T-helper 2 cell treated with Interferon-gamma antibody and Interleukin-4, amounts not matched to agents 100 ng/mL and 5 ng/mL, for 36 hours (primary cell): ENCODE measurements at places on chromosomes 2 and 18. TPM values are rescaled to one million over a fixed set of nuclear protein-coding genes. Genes with fewer than 3 reads are reported as not detected.

Gene TUBB8B
- not detected in 2 replicates for total RNA-seq

Gene SYT4
- not detected in 2 replicates for total RNA-seq

Gene NGEF
- total RNA-seq = not detected in 2 replicates

Gene UCN
- 1.5 and 2.0 TPM in 2 replicates for total RNA-seq

Gene RGPD3
- 0.20 and 0.30 TPM in 2 replicates for total RNA-seq

Gene FOXI3
- total RNA-seq = not detected in 2 replicates

Gene SERPINE2
- total RNA-seq = 14.4 and 15.1 TPM in 2 replicates

Gene PARD3B
- total RNA-seq = 1.6 and 1.7 TPM in 2 replicates

Gene PASK
- total RNA-seq = 66.9 and 70.9 TPM in 2 replicates

Gene CCT4
- total RNA-seq = 208 and 213 TPM in 2 replicates

Gene ARHGAP25
- total RNA-seq = 82.8 and 89.1 TPM in 2 replicates

Gene SPP2
- not detected in 2 replicates for total RNA-seq
